ENCODE measurements at places on chromosomes 4 and X. TPM values are rescaled to one million over a fixed set of nuclear protein-coding genes. Genes with fewer than 3 reads are reported as not detected.

- no peak for DNase-seq
Measured at GRCh38 chr4:47084795-47085194, 53.4 kb downstream of the GABRB1 start.

GRCh38 chr4:25158817-25159216, 1.4 kb downstream of the SEPSECS start:
- no peak for DNase-seq

The KCTD8 gene
- total RNA-seq: not detected

DNA sequence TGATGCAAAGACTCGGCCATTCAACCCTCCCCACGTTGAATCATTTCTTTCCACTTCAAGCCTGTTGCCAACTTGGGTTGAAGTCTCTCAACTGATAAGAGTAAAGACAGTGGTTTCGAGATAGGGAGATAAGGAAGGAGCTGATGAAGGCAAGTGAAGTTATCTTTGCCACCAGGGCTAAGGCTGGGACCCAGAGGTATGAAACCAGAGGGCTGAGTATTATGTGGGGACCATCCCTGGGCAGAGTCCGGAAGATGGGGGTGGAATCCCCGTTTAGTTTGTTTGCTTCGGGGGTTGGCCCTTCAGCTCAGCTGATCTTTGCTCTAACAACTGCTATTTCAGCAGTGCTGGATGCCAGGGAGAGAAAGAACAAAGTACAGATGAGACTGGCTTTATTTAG, 2.3 kb upstream of the XPNPEP2 start:
- no peak for DNase-seq

GRCh38 chr4:2812612-2813354, 19.9 kb downstream of the SH3BP2 start:
- DNase-seq: no peak

The GBA3 gene
- 0.37 TPM for total RNA-seq

- no peak for DNase-seq
Measured at GRCh38 chr4:13529128-13529919, 15.0 kb downstream of the NKX3-2 start.

- no peak for DNase-seq
Measured at GRCh38 chr4:53168228-53168627, 197.6 kb downstream of the SCFD2 start.

- DNase-seq: no peak
Measured at GRCh38 chrX:96314985-96315384, 369.7 kb upstream of the DIAPH2 start.

The ZNF157 gene
- not detected for total RNA-seq

DNA sequence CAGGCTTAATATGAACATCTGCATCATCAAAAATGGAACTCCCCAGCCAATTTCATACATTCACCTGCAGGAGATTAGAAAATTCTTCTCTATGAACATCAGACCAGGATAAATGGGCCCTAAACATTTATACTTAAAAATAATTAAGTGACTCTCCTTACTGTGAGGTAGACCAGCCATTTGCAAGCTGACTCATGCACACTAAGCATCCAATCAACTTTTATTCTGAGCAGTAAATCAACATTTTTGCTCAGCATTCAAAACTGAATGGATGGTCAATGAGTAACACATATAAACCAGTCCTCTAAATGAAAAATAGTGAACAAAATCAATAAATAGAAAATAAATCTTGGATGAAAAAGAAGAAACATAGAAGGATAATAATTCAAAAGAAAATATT, 19.9 kb upstream of the PCDH10 start:
- no peak for DNase-seq

GRCh38 chr4:113604955-113605354, 156.6 kb downstream of the CAMK2D start:
- DNase-seq: no peak
